ENCODE measurements at places on chromosomes 5 and 9. TPM values are rescaled to one million over a fixed set of nuclear protein-coding genes. Genes with fewer than 3 reads are reported as not detected.
A peak's percentile ranks its signal among the peaks of the same experiment; 100 is the strongest.

Gene LCN12
- polyA plus RNA-seq, result 36.8 TPM

Gene NR3C1
- 41.0 TPM for polyA plus RNA-seq

GRCh38 chr9:82553654-82554366 is 509.1 kb downstream of the RASEF start:
- no peak for DNase-seq

GRCh38 chr5:83029912-83030311 is 47.3 kb downstream of the TMEM167A start:
- no peak for DNase-seq

DNA sequence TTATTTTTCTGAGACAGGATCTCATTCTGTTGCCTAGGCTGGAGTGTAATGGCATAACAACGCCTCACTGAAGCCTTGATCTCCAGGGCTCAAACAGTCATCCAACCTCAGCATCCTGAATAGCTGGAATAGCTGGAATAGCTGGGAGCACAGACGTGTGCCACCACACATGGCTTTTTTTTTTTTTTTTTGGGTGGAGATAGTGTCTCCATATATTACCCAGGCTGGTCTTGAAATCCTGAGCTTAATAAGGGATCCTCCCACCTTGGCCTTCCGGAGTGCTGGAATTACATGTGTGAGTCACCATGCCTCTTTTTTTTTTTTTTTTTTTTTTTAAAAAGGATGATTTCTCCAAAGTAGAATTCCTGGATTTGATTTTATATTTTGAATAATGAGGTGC is 60.7 kb downstream of the NSD1 start:
- peak; percentile 73 for DNase-seq

DNA sequence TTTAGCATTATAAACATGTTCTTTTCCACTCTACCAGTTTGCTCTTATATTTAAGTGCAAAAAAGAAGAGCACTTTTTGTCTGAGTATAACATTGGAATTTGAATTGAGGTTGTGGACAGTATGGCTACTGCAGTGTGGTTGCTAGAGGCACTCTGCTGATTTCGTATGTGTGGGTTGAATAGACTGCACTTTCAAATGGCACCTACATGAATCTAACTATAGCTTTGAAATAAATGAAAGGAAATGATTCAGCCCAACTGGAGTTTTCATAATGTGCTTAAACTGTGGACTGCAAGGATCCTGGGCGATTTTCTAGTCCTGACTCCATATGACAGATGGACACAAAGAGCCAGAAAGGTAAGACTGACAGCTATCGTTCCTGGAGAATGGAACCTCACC is 657.6 kb upstream of the RIOK2 start:
- DNase-seq, result no peak

Gene SLC6A7
- polyA plus RNA-seq, result 0.39 TPM

GRCh38 chr9:132461971-132462370 is 52.0 kb downstream of the CFAP77 start:
- no peak for DNase-seq

- no peak for DNase-seq
Observed at GRCh38 chr9:112861155-112861554, 29.5 kb downstream of the SLC46A2 start.

DNA sequence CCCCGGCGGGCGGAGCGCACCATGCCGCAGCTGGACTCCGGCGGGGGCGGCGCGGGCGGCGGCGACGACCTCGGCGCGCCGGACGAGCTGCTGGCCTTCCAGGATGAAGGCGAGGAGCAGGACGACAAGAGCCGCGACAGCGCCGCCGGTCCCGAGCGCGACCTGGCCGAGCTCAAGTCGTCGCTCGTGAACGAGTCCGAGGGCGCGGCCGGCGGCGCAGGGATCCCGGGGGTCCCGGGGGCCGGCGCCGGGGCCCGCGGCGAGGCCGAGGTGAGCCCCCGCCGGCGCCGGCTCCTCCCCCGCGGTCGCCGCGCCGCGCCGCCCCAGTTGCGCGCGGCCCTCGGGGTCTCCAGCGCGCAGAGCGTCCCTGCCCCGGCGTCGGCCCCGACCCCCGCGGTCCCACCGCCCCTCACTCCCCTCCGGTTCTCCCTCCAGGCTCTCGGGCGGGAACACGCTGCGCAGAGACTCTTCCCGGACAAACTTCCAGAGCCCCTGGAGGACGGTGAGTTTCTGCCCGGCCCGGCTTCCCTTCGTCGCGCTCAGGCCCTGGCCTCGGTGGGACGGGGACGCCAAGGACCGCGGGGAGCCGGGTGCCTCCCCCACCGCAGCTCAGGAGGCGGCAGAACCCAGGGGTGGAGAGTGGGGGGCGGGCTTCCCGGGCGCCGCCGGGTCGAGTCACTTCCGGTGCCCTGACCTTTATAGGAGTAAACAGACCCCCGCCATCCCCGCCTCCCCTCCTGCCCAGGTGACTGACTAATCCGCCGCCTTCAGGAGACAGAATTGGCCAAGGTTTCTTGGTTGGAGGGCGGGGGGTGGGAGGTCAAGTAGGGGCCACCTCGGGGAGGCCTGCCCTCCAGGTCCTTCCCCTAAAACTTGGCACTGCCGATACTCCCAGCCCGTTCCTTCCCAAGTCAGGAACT is 665 bp downstream of the TCF7 start:
- DNase-seq, result peak; percentile 60

- peak; percentile 44 for DNase-seq
Observed at GRCh38 chr9:88660611-88661010, 125.6 kb downstream of the NXNL2 start.

DNA sequence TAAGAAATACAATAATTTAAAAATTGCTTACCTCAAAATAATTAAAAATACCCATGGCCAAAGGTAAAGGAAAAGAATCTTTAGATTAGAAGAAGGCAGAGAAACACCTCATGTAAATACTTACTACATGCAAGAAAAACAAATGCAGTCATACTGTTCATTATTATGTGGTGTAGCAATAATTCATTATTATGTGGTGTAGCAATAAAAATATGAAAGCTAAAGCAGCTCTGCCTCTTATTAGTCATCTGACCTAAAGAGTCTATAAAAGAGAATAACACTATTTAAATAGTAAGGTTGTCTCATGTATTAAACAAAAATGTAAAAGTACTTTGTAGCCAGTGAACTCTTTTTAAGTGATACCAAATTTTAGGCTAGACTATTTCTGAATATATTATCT is 6.6 kb downstream of the DTWD2 start:
- DNase-seq, result no peak

- no peak for DNase-seq
Observed at GRCh38 chr5:147245381-147246165, 10.7 kb downstream of the STK32A start.

DNA sequence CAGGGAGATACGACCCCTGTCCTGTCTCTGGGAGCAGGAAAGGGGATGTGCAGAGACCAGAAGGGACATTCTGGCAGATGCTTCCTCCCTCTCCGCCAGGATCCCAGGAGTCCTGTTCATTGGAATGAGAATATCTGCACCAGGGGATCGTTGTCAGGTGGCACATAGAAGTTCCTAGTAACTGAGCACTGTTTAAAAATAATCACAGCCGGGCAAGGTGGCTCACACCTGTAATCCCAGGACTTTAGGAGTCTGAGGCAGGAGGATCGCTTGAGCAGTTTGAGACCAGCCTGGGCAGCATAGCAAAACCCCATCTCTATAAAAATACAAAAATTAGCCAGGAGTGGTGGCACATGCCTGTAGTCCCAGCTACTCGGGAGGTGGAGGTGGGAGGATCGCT is 12.3 kb downstream of the SARDH start:
- no peak for DNase-seq

- DNase-seq, result no peak
Observed at GRCh38 chr5:138514021-138514420, 29.0 kb downstream of the ETF1 start.

- DNase-seq, result no peak
Observed at GRCh38 chr5:149472399-149472798, 78.8 kb downstream of the CSNK1A1 start.

DNA sequence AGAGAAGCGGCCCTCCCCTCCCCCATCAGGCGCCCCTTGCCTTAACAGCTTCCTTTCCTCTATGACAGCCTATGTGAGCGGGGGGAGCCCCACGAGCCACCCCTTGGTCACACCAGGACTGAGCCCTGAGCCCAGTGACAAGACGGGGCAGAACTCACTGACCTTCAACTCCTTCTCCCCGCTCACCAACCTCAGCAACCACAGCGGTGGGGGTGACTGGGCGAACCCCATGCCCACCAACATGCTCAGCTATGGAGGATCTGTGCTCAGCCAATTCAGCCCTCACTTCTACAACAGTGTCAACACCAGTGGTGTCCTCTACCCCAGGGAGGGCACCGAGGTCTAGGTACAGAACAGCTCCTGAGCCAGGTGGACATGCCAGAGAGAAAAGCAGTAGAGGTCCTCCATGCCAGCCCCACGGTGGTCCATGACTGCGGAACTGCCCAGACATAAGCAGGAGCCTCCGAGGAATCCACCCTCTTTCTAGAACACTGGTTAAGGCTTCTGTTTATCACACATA is 2.6 kb downstream of the FOXI1 start:
- no peak for DNase-seq

Gene GOLGA1
- polyA plus RNA-seq, result 13.8 TPM

Gene CDKN2A
- 2.9 TPM for polyA plus RNA-seq

- no peak for DNase-seq
Observed at GRCh38 chr9:89684912-89685636, 80.3 kb downstream of the GADD45G start.

Gene GEMIN5
- polyA plus RNA-seq, result 7.3 TPM

DNA sequence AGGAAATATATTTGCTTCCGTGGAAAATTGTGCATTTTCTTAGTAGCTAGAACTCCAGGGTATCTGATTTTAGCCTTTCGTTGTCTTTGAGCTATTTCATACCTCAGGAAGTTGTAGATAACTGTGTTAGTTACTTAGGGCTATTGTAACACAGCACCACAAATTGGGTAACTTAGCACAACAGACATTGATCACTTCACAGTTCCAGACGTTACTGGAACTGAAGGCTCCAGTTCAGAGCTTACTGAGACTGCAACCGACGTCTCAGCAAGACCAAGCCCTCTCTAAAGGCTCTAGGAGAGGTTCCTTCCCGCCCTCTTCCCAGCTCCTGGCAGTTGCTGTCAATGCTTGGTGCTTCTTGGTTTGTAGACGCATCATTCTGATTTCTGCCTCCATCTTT is 17.7 kb upstream of the ANKRD33B start:
- DNase-seq, result no peak

GRCh38 chr5:160399402-160400353 is at the start of gene FAM200C:
Gene FAM200C, minus strand, starts transcription at chr5:160400054. Its CDS starts 4,564 bp downstream, at chr5:160395490.
- peak; percentile 96 for DNase-seq

GRCh38 chr9:113164536-113165300 is 13.9 kb downstream of the SLC31A2 start:
- DNase-seq, result no peak

GRCh38 chr5:130116972-130117371 is 212.7 kb downstream of the CHSY3 start:
- no peak for DNase-seq

Gene ST8SIA4
- 3.1 TPM for polyA plus RNA-seq

- no peak for DNase-seq
Observed at GRCh38 chr5:1420211-1421195, 24.7 kb downstream of the SLC6A3 start.

Gene INSL4
- 0.38 TPM for polyA plus RNA-seq

GRCh38 chr9:37528652-37529471 is 43.1 kb downstream of the POLR1E start:
- DNase-seq, result no peak

DNA sequence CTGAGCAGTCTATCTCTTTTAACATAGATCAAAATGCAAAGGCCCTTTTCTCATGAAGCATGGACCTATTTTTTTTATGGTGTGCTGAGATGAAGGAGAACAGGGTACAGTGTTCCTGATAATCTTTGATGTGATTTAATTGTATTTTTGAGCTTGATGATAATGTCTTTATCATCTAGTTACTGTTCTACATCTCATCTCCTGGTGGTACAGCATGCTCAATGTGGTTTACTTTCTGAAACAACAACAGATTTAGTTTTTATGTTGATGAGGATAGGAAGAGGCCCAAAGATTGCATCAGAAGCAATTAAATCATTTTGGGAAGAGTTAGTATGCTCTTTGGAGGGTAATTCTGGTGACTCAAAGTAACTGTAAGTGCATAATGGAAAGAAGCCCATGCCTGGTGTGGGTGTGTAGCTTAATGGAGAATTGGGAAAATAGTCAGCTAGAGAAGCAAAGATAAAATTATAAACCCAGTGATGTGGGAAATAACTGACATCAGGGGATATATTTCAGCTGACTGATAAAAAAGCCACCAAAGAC is 123.0 kb upstream of the KCNN2 start:
- no peak for DNase-seq

DNA sequence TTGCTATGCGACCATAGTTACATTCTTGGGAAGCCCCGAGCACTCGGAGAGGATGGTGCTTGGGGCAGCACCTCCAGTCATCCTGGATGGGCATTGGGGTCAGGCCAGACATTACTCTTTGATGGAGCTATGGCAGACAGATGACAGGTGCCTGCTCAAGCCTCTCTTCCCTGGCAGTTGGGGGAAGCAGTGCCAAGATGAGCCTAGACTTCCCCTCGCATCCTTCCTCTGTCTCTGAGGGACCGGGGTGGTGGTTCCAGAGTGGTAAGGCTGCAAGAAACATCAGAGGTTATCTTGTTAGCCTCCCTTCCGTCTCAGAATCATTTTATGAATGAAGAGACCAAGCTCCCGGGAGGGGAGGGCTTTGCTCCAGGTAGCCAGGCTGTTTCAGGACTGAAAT is 2.8 kb upstream of the HMCN2 start:
- DNase-seq, result no peak

DNA sequence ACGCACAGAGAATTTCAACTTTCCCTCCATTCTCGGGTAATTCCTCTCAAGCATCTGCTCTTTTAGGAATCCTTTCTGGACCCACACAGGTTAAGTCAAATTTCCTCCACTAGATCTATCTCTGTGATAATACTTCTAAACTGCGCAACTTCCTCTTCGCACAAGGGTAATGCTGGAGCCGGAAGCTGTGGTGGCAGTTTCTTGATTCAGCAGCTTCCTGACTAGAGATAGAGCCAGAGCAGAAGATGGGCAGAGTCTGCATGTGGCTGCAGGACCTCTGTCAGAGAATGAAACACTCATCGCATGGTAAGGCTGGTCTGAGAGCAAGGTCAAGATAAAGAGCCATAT is 11.1 kb upstream of the CDC42SE2 start:
- DNase-seq, result no peak

GRCh38 chr9:107780960-107781359 is 291.4 kb upstream of the KLF4 start:
- no peak for DNase-seq

GRCh38 chr9:130159057-130159456 is 13.1 kb upstream of the NCS1 start:
- peak; percentile 66 for DNase-seq

GRCh38 chr5:160297004-160297403 is 15.4 kb downstream of the CCNJL start:
- DNase-seq, result no peak

Gene PCDHB11
- polyA plus RNA-seq, result 1.8 TPM

Gene GPR150
- polyA plus RNA-seq, result 1.0 TPM

DNA sequence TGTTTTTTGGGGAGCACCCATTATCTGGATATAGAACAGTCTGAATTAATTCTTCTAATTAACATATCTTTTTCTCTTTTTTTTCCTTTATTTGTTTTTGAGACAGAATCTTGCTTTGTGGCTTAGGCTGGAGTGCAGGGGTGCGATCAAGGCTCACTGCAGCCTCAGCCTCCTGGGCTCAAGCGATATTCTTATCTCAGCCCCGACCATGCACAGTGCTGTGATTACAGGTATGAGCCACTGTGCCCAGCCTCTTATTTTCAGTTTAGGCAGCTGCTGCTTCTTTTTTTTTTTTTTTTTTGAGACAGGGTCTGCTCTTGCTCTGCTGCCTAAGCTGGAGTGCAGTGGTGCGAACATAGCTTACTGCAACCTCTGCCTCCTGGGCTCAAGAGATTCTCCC is 20.2 kb downstream of the UBE2R2 start:
- no peak for DNase-seq

Gene GNA14
- polyA plus RNA-seq, result 1.2 TPM

GRCh38 chr5:135456238-135457099 is 4.3 kb upstream of the TIFAB start:
- peak; percentile 40 for DNase-seq
